Right kidney (tissue), 9 donors: ENCODE measurements at places on chromosomes 12 and 14.

- peak; percentile 44 for DNase-seq
These were observed 12.4 kb upstream of the ETFBKMT start for GRCh38 chr12:31647086-31647491.

DNA sequence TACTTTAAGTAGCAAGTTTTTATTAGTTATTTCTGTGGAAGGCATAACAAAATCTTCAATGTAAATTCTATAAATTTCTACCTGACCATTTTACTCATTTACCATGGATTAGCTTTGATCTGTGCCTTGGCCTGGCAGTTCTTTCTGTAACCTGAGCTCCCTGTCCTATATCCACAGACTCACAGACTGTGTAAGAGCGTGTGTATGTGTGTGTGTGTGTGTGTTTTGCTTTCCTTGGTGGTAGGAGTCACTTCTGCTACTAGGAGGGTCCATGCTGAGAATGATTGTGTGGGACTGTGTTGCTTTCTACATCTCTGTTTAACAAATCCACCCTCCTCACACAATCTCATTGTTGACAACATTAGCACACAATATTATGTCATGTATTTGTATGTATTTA lies 221.2 kb upstream of the PELI2 start:
- no peak for DNase-seq

- peak; percentile 74 for DNase-seq
These were observed 695 bp upstream of the TNFAIP2 start for GRCh38 chr14:103122585-103122946.

DNA sequence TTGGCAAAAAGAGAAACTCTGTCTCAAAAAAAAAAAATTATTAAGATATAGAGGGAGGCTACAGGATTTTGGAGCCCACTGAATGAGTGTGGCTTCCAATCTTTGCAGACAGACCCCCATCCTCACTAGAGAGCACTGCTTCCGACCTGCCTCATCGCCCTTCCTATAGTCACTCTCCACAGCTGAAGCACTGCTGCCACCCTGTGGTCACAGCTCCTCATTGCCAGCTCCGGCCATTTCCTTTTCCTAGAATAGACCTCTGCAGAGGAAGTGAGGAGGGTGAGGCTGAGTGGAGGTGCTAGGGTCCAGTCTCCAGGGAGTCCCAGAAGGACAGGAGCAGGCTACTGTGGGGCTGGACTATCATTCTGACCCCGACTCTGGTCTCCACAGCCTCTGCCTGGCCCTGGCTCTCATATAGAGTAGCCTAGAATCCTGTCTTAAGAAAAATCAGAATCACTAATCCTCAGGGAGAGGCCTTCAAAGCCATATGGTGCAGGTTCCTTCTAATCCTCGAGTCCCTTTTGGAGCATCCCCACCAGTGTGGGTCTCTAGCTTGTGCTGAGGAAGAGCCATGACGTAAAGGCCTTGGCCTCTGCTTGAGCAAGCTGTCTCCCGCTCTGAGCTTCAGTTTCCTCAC lies 1.4 kb upstream of the NPFF start:
- DNase-seq = peak; percentile 80

DNA sequence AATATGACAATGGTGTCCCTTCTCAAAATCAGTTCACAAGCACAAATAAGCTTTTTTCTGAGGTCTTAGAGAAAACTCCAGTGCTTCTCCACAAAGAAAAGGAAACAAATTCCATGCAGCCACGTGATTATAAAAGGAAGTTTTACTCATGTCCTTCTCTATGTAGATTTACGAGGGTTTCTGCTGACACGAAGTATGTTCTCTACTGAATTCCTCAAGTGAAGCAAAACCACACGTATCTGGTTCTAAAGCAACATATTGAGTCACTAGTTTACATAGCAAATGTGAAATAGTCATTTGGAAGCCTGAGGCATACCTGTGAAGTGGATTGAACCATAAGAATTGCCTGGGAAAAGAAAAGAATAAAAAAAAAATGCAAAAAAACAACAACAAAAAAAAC lies 31.9 kb downstream of the BMP4 start:
- DNase-seq = no peak
